ENCODE measurements at places on chromosomes 1 and 21. TPM values are rescaled to one million over a fixed set of nuclear protein-coding genes. Genes with fewer than 3 reads are reported as not detected.

AVPR1B gene
- not detected for total RNA-seq

CCDC30 gene
- 0.97 TPM for total RNA-seq

MASP2 gene
- total RNA-seq = not detected

GRCh38 chr1:179926850-179927205 is 27.8 kb upstream of the CEP350 start:
- DNase-seq = no peak

DNA sequence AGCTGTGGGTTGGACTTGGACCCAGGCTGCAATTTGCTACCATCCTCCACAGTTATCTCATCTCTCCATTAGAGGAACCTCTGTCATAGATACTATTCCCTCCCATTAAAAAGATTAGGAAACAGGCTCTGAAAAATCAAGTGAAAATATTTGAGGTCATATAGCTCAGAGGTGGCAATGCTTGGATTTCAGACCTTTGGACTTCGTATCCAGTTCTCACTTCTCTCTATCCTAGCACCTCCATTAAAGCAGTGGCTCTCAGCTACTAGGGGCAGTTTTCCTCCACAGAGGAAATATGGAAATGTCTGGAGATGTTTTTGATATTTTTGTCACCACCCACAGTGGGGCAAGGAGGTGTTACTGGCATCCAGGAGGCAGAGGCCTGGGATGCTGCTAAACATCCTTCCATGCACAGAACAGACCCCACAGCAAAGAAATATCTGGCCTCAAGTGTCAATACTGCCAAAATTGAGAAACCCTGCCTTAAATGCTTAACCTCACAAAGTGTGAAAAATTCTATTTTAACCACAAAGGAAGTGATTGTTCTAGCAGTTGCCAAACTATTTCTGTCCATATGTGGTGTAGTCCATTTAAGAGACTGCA is 54.1 kb downstream of the C8A start:
- no peak for DNase-seq

DNA sequence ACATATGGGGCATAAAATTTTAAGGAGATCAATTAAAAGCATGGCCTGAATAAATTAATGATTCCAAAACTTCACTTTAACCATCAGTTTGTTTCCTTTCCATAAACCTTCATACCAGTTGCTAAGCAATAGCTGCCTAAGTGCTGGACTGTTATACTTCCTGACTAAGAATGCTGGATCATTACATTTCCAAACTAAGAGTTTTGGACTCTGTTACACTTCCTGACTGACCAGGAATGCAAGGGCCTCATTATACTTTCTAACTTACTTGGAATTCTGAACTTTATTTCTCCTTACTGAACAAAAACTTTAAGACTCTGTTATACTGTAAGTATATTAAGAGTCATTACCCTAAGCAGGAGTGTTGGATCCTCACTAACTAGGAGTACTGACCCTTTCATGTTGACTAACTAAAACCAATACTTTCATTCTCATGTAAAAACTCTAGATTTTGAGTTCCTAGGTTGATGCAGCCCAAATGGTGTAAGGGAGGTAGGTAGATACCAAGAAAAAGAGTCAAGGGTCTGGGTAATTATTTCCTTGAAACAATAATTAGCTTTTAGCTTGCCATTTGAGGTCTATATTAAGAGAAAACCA is 118.2 kb downstream of the FAF1 start:
- peak; percentile 18 for DNase-seq

- no peak for DNase-seq
Observed at GRCh38 chr1:71427066-71427465, 346.2 kb upstream of the ZRANB2 start.

- DNase-seq = peak; percentile 85
Observed at GRCh38 chr1:68232289-68233148, at the start of gene WLS. TSS of gene WLS (minus strand) at chr1:68232523. CDS start at chr1:68232299, 224 bp downstream.

DNA sequence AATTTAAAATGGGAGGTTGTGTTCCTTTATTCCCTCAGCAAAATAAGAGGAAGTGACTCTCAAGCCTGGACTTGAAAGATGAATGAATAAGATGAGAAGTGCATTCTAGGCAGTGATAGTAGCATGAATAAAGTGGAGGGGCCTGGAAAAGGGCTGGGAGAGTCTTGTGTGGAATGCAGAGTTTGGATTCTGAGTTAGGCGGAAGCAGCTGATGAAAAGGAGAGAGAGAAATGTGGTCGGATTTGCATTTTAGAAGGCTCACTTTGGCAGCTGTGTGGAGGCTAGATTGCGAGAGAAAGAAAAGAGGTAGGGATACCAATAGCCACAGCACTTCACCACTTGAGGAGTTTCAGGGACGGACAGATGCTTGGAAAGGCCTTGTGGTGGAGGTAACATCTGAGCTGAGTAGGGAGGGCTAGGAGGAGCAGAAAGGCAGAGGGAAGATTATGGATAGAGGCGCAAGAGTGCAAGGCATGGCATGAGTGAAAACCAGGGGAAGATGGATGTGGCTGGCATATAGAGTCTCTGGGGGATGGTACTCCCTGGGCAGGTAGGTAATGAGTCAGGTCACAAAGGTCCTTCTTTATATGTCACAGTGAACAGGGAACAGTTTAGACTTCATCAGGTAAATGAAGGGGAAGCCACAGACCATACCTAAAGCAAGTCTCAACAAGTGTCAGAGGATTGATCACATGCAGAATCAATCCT is 59.6 kb downstream of the ST3GAL3 start:
- no peak for DNase-seq

- peak; percentile 42 for DNase-seq
Observed at GRCh38 chr1:197422993-197423392, 154.9 kb downstream of the CRB1 start.

DNA sequence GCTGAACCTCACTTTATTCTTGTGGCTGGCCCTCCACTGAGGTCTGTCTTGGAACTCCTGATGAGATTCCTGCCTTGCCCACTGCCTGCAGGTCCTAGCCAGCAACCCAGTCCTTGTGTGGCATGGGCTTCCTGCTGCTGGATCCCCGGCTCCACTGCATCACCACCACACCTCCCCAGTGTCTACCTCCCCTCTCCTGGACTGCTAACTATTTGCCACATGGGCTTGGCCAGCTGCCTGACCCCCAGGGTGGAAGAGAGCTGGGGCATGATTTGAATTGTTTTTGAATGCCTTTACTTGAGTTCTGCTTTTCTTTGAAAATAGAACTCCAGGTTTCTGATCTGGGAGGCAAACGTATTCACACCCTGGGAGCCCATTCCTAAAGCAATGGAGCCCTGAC is 41.2 kb downstream of the SPAG17 start:
- no peak for DNase-seq

DNA sequence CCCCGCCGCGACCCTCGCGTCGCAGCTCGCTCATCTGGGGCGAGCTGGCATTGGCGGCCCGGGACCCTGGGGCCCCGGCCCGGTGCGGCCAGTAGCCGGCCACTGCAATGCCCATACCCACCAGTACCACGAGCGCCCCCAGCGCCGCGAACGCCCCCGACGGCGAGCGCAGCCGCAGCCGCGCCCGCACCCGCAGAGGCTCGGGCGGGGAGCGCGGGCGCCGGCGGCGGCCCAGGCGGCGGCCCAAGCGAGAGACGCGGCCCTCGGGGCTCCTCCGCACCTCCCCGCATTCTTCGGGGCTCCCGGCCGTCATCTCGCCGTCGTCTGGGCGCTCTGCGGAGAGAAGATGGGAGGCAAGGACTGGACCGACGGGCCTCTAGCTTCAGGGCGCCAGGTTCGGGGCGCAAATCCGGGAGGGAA is 2.2 kb downstream of the TMEM200B start:
- DNase-seq = no peak

Data from fibroblast of villous mesenchyme (primary cell).